ENCODE measurements at places on chromosomes 12 and 14.

GRCh38 chr14:34331728-34332623 lies 130.1 kb downstream of the SPTSSA start:
- DNase-seq, result peak; percentile 35

DNA sequence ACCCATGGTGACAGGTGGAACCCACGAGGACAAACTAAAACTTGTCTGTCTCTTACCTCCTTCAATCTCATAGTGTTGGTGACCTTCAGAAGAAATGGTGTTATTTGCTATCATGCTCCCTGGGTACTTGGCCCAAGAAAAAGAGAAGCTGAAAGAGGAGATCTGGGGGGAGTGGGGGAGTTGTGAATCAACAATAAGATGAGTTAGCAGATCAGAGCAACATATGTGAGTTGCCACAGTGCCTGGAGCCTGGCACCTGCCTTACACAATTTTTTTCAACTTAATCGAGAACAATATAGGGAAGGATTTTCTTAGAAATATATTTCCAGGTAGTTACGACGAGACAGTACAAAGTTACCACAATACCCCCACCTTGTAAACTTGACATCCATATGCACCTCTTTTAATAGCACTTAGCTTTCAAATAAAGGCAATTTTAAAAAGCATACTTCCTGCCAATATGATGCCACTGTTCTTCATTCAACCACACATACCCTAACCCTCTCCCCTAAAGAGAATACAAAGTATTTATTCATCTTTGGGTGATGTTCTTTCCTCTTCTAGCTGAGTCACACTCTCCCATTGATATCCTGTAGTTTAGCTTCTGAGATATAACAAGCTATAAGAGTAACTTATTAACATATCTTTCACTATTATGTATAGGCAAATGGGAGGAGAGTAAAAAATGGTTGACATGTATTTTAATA lies 424.1 kb upstream of the OR4E1 start:
- DNase-seq, result no peak

- DNase-seq, result no peak
Observed at GRCh38 chr12:24833513-24833912, 115.4 kb downstream of the BCAT1 start.

DNA sequence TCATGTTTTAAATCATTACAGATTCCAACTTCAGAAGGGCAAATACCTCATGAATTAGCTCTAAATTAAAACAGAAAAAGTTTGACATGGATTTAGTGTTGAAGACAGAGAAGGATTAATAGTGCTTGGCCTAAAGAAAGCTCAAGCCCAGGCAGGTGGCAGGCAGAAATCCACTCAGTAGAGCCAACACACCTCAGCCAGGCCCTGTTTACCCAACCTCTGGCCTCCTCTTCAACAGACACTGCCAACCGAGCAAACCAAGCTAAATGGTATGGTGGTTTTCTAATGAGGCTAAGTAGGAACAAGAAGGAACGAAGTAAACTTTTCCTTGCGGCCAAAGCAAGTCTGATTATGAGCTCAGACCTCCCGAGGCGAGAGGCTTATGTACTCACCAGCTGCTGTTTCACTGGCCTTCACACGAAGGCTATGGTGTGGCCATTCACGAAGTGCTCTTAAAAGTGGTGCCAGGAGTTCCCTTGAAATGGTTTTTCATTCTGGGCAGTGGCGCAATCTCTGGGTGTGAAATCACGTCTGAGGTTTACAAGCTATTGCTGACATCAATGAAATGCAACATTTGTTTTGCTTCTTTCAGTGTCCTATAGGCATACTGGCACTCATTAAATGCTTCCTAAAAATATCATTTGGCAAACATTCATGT lies 124.1 kb upstream of the LGR5 start:
- DNase-seq, result no peak

DNA sequence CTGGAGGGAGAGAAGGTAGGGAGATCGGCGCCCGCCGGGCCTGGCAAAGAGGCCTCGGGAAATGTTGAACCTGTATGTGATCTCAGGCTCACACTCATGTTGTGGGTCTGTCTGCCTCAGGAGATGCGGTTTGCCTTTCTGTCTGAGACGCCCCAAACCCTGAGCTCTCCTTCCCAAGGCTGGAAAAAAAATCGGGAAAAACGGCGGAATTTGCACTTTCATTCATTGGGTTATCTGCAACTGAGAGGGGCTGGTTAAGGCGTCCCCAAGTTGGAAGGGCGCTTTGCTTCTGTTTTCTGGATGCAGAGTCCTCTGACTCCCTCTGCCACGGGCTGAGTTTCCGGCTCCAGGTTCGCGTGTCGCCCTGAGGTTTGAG lies 5.0 kb upstream of the HOXC9 start:
- no peak for DNase-seq

- DNase-seq, result no peak
Observed at GRCh38 chr14:59964251-59965007, 44.5 kb downstream of the LRRC9 start.

- DNase-seq, result no peak
Observed at GRCh38 chr14:60212503-60213371, 36.3 kb upstream of the PPM1A start.

- DNase-seq, result no peak
Observed at GRCh38 chr12:88328090-88328489, 186.0 kb downstream of the TMTC3 start.

GRCh38 chr14:86858591-86858990 lies 1134.4 kb downstream of the GALC start:
- no peak for DNase-seq

GRCh38 chr14:99548255-99548654 lies 55.8 kb downstream of the CCDC85C start:
- DNase-seq, result no peak

DNA sequence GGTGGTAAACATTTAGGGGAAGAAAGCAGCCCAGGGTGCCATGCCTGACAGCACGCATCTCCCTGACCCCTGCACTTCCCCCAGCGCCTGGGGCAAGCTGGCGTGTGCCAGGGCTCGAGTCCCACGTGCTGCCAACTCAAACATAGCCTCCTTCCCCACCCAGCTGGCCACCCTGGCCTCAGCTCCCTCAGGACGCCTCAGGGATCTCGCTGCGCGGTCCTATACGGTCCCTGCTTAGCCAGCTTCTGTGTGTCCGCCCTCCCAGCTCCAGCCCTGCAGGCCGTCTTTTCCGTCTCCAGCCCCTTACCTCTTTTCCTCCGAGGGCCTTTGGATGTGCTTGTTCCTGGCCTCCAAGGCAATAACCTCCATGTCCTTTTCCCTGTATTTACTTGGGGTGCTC lies 71.0 kb downstream of the TESC start:
- no peak for DNase-seq

GRCh38 chr14:99205086-99205688 lies 66.8 kb downstream of the BCL11B start:
- no peak for DNase-seq

GRCh38 chr14:52446355-52446754 lies 106.0 kb downstream of the TXNDC16 start:
- no peak for DNase-seq

GRCh38 chr14:101788016-101788635 lies 26.6 kb downstream of the PPP2R5C start:
- DNase-seq, result no peak

DNA sequence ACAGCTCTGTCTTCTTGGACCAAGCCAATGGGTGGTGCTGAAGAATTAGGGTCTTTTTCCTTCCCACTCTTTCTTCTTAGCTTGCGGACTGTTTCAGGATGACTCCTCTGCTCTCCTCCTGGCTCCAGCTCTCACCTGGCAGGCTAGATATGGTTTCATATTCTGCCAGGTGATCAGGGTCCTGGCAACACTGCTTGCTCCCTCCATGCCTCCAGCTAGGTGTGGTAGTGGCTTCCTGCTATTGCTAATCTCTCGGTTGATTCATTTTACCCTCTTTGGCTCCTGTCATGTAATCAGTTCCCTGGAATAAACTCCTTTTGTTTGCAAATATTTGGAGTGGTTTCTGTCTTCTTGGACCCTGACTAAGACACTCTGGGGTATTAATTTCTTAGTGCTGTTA lies 4.3 kb upstream of the GZMH start:
- DNase-seq, result no peak

DNA sequence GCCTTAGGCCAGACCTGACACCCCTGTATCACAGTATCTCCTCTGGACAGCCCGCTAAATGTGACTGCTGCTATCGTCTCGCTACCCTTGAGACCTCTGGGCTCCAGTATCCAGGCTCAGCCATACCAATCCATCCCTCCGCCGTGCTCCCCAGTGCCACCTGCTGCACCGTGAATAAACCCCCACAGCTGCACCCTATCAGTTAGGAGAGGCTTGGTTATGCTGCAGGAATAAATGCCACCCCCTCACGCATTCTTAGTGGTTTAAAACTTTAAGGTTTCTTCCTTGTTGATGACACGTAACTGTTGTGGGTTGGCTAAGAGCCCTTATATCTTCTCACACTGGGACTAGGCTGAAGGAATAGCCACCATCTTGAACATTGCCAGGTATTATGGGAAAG lies 12.1 kb downstream of the CCDC63 start:
- no peak for DNase-seq

GRCh38 chr14:61694830-61695694 lies at the start of gene HIF1A:
Gene HIF1A (plus strand): TSS chr14:61695513. CDS start chr14:61695805, 292 bp downstream.
- peak; percentile 98 for DNase-seq

GRCh38 chr12:51845482-51845881 lies 3.0 kb downstream of the FIGNL2 start:
- DNase-seq, result no peak

DNA sequence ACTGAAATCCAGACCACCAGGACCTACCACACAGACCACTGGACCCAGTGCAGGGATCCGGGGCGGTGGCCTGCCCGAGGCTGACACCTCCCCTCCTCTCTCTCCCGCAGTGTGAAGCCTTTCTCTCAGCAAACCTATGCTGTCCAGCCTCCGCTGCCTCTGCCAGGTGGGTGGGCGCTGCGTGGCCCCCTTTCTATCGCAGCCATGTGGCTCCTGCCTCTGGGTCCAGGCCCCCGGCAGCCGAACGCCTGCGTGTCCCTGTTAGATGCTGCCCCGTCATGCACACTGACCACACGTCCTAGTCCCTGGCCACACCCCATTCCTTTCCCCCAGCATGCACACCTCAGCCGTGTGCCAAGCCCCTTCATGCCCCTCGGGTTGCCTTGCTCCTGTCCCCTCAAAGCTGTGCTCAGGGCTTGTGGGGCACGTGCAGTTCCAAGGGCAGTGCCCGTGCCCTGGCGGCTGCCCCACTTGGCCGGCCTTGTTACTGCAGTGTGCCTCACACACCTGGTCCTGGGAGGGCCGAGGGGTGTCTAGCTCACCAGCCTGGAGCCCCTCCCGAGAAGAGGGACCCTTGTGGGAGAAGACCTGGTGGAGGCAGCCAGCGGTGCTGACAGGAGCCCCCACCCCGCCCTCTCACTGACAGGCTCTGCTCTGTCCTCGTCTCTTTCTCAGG lies 58.0 kb upstream of the TSPAN9 start:
- no peak for DNase-seq

DNA sequence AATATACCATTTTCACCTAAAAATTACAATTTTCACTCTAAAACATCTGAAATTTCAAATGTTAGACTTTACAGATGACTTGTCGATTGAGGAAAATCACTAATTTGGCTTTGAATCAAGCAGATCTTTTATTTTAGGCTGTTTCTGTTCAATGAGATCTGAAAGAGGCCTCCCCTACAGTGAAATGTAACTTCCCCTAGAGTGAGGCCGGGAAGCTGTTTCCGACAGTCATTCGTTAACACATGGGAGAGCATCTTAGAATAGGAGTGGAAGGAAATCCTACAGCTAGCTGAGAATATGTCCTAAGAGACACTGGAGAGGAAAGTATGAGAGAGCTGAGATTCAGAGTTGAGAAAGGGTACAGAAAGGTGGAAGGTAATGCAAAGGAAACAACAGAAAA lies 5.7 kb upstream of the C14orf93 start:
- no peak for DNase-seq

DNA sequence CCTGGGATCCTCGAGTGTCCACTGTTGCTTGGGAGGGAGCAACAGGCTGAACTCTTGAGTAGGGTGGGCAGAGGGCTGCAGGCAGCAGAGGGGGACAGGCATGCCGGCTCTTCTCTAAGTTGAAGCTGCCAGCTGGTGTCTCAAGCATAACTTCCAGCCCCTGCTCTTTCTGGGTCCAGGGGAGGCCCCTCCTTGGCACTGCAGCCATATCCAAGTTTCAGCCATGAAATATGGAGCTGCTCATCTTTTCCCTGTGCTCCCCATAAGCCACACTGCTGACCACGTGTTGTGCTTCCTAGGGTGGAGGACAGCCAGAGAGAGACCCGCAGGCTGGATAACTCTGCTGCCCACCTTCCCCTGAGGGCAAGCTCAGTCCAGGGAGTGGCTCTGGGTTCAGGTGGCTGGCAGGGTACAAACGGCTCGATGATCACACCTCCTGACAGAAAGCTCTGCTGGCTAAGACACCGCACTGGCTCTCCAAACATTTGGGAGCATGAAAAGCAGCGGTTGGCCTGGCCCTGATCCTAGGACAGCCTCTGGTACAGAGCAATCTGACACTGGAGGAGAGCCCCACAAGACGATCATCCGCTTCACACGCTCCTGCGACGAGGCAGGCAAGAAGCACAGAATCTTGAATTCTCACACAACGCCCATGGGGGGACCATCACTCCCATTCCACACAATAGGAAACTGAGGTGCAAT lies 79.6 kb downstream of the PITPNM2 start:
- no peak for DNase-seq

DNA sequence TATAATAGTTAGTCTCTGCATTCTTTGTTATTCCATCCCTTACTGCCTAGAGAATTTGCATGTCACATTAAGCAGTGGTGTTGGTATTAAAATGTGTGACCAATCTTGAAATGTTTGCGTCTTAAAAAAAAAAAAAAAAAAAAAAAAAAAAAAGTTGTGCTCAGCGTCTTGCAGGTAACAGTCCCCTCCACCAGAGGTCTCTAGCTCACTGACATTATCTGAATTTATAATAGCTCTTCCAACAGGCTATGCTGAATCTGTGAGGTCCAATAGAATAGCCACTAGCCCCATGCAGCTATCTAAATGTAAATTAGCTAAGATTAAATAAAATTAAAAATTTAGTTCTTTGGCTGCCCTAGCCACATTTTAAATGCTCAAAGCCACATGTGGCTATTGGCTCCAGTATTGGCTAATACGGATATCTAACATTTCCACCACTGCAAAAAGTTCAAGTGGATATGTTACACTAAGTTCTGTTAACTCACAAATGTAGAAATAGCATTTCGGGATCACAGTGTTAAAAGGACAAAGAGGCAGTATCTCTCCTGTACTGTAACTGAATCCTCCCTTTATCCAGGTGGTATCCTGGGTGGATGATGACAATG lies 28.7 kb downstream of the NKX2-8 start:
- DNase-seq, result no peak

DNA sequence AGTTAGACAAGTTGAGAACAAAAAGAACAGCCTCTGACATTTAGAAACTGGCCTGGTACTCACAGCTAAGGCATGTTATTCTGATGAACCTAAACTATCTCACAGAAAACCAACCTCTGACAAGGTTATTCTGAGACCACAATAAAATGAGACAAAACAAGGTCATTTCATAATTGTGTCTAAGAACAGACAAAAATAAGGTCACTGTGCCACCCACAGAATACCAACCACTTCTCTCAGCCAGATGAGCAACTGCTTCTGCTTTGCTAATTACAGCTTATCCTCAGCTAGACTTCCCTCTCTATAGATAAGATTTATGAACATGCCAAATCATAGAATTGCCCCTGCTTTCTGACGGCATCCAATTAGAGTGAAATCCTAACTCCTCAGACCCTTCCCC lies 52.2 kb upstream of the CRACR2A start:
- no peak for DNase-seq

GRCh38 chr12:39116861-39117260 lies 211.5 kb upstream of the CPNE8 start:
- no peak for DNase-seq

- DNase-seq, result no peak
Observed at GRCh38 chr14:22613106-22613695, 15.1 kb downstream of the ABHD4 start.

- DNase-seq, result no peak
Observed at GRCh38 chr12:2226641-2227040, 173.9 kb downstream of the CACNA1C start.
